H7 (cell line): ENCODE measurements at places on chromosomes 2 and 18.

GRCh38 chr2:211939177-211939576, 599.4 kb downstream of the ERBB4 start:
- no peak for DNase-seq

DNA sequence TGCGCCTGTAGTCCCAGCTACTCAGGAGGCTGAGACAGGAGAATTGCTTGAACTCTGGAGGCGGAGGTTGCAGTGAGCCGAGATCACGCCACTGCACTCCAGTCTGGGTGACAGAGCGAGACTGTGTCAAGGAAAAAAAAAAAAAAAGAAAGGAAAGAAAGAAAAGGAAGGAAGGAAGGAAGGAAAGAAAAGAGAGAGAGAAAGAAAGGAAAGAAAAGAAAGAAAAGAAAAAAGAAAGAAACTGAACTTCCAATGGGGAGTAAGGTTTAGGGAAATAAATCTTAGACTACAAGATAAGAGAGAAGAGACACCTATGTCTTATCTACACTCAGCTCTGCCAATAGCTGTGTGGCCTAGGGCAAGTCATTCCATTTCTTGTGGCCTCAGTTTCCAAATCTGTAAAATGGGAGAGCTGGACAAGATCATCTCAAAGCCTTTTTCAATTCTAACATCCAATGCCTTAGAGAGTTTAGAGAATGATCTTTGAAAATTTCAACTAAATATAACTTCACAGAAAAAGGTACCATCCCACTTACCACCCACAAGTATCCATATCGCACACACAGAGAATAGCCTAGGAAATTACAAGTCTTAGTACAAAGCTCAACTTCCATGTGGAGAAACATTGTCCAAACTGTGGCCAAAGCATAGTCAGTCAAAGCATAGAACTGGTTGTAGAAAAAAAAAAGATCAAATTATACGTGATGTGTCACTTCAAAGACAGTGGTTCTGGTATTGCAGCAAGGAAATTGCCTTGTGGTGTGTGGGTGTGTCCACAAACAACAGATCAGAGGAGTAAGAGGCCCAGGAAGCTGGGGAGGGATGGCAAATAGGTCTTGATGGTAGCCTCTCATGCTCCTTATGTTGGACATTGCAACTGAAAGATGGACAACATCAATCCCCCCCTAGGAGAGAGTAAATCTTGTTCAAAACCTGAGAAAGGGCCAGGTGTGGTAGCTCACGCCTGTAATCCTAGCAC, 42.4 kb downstream of the SLC14A2 start:
- no peak for DNase-seq

DNA sequence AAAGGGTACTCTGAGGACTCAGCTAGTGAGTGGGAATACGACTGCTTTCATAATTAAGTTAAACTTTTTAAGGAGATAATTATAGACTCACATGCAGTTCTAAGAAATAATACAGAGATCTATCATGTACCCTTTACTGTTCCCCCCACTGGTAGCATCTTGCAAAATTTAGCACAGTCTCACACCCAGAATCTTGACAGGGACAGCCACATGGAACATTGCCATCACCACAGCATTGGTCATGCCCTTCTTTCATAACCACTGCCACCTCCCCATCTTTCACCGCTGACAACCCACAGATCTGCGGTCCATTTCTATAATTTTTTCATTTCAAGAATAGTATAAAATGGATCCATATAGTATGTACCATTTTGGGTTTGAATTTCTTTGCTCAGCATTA, 37.8 kb downstream of the ARHGEF4 start:
- no peak for DNase-seq

DNA sequence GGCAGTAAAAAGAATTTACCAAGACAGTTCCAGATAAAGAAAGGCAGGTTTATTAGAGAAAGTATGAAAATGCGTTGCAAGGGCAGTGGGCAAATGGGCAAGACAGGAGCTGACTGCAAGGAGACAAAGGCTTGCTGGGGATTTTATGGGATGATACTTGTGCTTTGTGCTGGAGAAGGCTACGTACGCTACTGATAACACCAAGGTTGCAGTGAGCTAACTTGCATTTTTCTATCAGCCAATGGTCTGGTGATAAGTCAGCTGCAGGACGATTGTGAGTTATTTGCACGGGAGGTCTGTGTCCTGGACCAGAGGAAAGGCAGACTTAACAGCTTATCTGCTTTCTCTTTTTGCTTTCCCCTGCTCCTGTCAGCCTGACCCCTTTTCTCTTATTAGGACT, 116.5 kb downstream of the PMS1 start:
- no peak for DNase-seq

GRCh38 chr2:51013079-51013932, 18.6 kb downstream of the NRXN1 start:
- no peak for DNase-seq

GRCh38 chr2:189260361-189260814, 80.8 kb upstream of the COL5A2 start:
- no peak for DNase-seq

- no peak for DNase-seq
These were observed 27.6 kb downstream of the AAK1 start for GRCh38 chr2:69615969-69616368.

GRCh38 chr2:214226061-214226460, 184.8 kb upstream of the VWC2L start:
- no peak for DNase-seq

GRCh38 chr18:76948345-76948744, 126.0 kb downstream of the ZNF236 start:
- no peak for DNase-seq

GRCh38 chr2:16120591-16121180, 180.3 kb downstream of the MYCN start:
- DNase-seq = no peak

GRCh38 chr2:26018184-26019055, 15.5 kb upstream of the RAB10 start:
- peak; percentile 50 for DNase-seq
